Posterior vena cava (tissue), 2 donors: ENCODE measurements at places on chromosomes 5 and 9. TPM values are rescaled to one million over a fixed set of nuclear protein-coding genes. Genes with fewer than 3 reads are reported as not detected.

DNA sequence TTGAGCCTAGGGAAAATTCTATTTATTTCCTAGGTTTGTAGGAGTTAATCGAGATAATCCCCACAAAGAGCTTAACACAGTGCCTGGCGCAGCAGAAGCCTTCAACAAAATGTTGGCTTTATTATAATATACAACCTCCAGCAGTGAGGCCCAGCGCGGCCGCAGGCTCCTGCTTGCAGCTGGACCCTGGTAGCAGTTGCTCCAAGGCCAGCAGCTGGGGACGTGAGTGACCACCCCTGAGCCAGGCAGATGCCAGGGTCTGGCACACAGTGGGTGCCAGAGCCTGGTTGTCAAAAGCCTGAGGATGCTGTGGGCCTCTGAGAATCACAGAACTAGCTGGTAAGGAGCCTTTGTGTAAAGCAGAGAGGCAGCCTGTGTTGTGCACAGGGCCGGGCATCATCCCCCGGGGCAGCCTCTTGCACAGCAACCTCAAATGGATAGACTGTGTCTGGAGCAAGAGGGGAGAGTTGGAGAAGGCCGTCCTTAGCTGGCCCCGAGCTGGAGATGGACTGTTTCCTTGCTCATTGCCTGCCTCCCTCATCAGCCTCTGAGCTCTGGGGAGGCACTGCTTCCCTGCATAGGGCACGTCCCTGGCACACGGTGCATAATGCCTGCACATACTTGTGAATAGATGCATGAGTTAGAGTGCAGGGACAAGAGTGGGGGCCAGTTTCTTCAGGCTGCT is 17.3 kb downstream of the CSF1R start:
- no peak for DNase-seq

DNA sequence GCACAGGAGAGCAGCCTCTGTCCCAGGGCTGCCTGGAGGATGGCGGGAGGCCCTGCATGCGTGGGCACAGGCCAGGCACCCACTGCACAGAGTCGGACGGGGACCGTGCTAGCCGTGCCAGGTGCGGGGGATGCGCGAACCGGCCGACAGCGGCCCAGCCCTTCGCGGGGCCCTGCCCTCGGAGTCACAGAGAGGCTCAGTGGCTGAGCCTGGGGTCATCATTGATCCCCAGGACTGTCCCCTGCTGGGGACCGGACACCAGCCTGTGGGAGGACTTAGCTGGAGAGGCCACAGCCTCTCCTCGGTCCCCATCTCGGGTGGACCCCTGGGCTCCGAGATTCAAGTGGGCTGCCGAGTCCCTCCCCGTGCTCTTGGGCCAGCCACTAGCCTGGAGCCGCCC is 19.1 kb upstream of the LAMC3 start:
- no peak for DNase-seq

GRCh38 chr9:36832164-36832795 is 201.8 kb downstream of the PAX5 start:
- DNase-seq, result no peak

DNA sequence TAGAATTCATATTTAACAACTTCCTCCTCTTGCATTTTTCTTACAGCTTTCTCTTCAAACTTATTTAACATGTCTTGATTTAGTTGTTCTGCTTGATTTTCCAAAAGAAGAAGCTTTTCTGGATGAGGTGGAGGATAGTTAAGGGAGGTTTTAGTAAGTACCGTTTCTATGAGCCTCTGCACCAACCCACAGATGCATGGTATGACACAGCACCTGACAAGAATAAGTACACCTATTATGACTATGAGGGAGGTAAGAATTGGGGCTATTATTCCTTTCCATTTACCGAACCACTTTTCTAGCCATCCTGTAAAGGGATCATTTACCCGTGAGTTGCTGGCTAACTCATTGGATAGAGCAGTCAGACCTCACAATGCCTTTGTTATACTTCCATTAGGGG is 2.5 kb upstream of the HMGCS1 start:
- DNase-seq, result no peak

DNA sequence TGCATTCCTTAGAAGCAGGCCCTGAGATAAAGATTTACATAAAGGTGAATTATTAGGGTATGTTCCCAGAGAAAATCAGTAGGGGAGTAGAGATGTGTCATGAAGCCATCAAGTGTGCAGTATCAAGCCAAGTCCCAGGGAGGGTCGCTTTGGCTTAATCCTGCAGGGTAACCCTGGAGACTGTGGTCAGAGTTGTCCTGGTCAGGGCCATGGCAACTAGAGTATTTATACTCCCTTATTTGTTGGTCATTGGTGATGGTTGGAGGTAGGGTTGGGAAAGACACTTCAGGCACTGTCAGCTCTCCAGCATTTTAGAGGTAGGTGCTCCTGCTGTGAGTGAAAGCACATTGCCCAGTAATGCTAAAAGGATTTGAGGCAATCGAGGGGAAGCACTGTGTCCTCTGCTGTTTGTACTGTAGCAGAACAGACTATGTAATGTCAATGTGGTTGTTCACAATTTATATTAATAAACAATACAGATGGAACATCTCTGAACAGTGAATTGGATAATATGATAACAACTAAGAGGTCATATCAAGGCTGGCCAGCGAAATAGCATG is 108.9 kb downstream of the GDNF start:
- DNase-seq, result no peak

DNA sequence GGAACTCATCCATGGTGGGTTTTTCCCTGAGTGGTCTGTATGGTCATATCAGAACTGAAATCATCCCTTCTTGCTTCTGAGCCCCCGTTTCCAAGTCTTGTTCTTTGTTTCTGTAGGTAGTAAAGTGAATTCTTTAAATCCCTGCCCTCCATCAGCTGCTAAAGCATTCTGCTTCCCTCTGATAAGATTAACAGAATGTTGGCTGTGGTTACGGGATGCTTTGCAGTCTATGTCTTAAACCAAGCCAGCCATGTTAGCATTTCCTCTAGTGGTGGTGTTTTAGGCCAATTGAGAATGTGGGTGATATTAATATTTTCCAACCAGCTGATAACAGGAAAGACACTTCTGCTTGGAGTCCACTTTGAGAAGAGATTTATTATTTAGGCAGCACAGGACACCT is 22.0 kb upstream of the KCNIP1 start:
- DNase-seq, result no peak

DNA sequence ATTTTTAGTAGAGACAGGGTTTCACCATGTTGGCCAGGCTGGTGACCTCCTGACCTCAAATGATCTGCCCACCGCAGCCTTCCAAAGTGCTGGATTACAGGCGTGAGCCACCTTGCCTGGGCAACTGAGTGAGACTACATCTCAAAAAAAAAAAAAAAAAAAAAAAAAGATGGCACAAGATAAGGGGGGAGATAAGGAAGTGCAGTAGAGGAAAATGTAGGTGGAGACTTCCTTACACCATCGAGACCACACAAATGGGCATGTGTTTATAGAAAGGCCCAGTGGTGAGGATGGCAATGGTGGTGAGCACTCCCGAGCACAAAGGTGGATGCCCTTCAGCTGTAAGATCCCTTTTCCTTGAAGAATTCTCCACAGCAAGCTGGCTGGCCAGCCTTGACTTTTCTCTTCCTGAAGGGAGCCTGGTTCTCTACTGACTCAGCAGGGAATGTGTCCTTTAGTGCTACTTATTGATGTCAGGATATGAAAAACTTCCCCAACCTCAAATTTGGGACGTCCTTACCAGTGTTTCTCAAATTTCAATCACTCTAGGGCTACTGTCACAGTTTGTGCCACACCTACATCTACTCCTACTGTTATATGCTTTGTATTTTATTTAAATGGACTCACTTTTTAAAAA is 28.2 kb downstream of the ERGIC1 start:
- DNase-seq, result no peak

PTGS1 gene
- 30.2 TPM for total RNA-seq

PPIC gene
- total RNA-seq, result 46.2 TPM

TSLP gene
- total RNA-seq, result 2.2 TPM

ANKRD55 gene
- 0.79 TPM for total RNA-seq

TUSC1 gene
- 12.9 TPM for total RNA-seq

ADAMTSL2 gene
- total RNA-seq, result 11.3 TPM

DMRT2 gene
- total RNA-seq, result 0.24 TPM

AOPEP gene
- 138 TPM for total RNA-seq
